Left kidney (tissue), 8 donors: ENCODE measurements at places on chromosomes 7 and 10. TPM values are rescaled to one million over a fixed set of nuclear protein-coding genes. Genes with fewer than 3 reads are reported as not detected.

DNA sequence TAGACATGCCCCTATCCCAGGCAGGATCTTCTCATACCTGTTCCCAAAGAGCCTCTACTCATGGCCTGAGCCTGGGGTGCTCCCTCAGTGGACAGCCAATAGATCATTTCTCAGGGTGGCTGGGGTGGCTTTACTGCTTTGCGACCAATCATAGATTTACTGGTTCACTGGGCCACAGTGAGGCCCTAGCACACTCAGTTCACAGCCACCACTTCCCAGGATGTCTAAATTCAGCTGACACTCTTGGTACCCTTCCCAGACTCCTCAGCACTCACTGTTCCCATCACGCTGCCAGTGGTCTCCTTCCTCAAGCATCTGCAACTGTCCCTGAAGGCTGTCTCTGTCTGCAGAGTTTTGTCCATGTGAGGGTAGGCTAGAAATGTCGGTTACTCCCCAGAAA lies 50.6 kb downstream of the ARHGAP22 start:
- no peak for DNase-seq

GRCh38 chr10:6843481-6843881 lies 263.4 kb upstream of the PRKCQ start:
- DNase-seq: no peak

DNA sequence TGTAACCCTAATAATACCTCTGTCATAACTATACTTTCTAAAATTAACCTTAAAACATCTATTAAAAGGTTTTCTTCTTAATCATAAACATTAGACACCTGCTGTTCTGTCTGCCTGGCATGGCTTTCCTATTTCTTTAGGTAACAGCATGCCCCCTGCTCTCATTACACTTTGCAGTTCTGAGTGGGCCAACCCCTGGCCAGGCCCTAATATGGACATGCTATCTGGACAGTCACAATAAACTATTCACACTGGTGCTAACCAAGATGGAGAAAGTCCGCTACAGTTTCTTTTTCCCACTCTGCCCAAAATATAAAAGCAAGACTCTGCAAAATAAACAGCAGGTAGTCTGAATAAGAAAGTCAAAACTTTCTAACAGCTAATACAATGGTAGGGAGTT lies 84.0 kb downstream of the ELAPOR2 start:
- DNase-seq: no peak

GRCh38 chr7:157499121-157499834 lies 162.5 kb downstream of the DNAJB6 start:
- DNase-seq: no peak

Gene TMEM176A
- 90.9 TPM for polyA plus RNA-seq
